ENCODE measurements at places on chromosomes 6 and 20. TPM values are rescaled to one million over a fixed set of nuclear protein-coding genes. Genes with fewer than 3 reads are reported as not detected.

The NR2E1 gene
- not detected for total RNA-seq

The SLC24A3 gene
- total RNA-seq: 6.8 TPM

The TUBB1 gene
- total RNA-seq: not detected

The ASIP gene
- total RNA-seq: not detected

The RIMS1 gene
- total RNA-seq: 16.5 TPM

The PLA2G7 gene
- not detected for total RNA-seq

The TRAPPC3L gene
- not detected for total RNA-seq

The PMEPA1 gene
- 17.2 TPM for total RNA-seq

The RTF2 gene
- 50.9 TPM for total RNA-seq

The SEL1L2 gene
- 2.2 TPM for total RNA-seq

The ECI2 gene
- 22.8 TPM for total RNA-seq

The AGER gene
- total RNA-seq: 2.8 TPM

The BPIFA1 gene
- total RNA-seq: not detected

The CDSN gene
- total RNA-seq: not detected

The SYNDIG1 gene
- 0.29 TPM for total RNA-seq

The C6orf118 gene
- not detected for total RNA-seq

The SLC13A3 gene
- 3.8 TPM for total RNA-seq

The SMLR1 gene
- total RNA-seq: not detected

The FAM162B gene
- total RNA-seq: not detected

The OR2H1 gene
- total RNA-seq: not detected

The SLC2A10 gene
- total RNA-seq: 52.7 TPM

The LMBRD1 gene
- total RNA-seq: 34.8 TPM

The SLC17A1 gene
- not detected for total RNA-seq

The LY6G6D gene
- total RNA-seq: not detected

The CTAGE9 gene
- total RNA-seq: not detected

The SMOC2 gene
- total RNA-seq: 520 TPM

The PTPRA gene
- 56.7 TPM for total RNA-seq

The REPS1 gene
- total RNA-seq: 85.4 TPM

The PPT2 gene
- total RNA-seq: 45.9 TPM

The RIPPLY2 gene
- not detected for total RNA-seq

The COL21A1 gene
- not detected for total RNA-seq

The LHFPL5 gene
- not detected for total RNA-seq

The HLA-G gene
- not detected for total RNA-seq

The MCCD1 gene
- total RNA-seq: not detected
